ENCODE measurements at places on chromosomes 4 and X.

GRCh38 chr4:94698187-94698586 is 59.6 kb upstream of the BMPR1B start:
- no peak for DNase-seq

- no peak for DNase-seq
Observed at GRCh38 chr4:61605984-61606383, 405.9 kb downstream of the ADGRL3 start.

- no peak for DNase-seq
Observed at GRCh38 chr4:102076622-102077021, 268.7 kb downstream of the SLC39A8 start.

GRCh38 chr4:155197757-155198156 is 10.7 kb upstream of the NPY2R start:
- no peak for DNase-seq

GRCh38 chr4:159023741-159024140 is 79.1 kb upstream of the RAPGEF2 start:
- no peak for DNase-seq

DNA sequence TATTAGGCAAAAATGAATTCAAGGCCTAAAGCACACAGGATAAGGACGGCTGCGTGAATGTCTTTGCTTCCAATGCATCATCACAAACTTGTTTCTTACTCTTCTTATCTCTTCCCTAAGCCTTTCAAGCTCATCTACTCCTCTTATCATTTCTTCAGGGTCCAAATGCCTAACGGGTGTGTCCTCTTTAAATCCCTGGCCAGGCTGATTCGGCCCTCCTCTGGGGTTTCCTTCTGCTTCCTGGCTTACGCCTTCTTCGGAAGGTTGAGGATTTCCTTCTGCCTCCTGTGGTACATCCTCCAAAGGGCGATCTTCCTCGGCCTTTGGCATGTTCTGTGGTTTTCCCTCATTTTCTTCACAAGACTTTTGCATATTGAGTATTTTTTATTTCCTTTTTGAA is 1.3 kb downstream of the TCEAL8 start:
- no peak for DNase-seq

DNA sequence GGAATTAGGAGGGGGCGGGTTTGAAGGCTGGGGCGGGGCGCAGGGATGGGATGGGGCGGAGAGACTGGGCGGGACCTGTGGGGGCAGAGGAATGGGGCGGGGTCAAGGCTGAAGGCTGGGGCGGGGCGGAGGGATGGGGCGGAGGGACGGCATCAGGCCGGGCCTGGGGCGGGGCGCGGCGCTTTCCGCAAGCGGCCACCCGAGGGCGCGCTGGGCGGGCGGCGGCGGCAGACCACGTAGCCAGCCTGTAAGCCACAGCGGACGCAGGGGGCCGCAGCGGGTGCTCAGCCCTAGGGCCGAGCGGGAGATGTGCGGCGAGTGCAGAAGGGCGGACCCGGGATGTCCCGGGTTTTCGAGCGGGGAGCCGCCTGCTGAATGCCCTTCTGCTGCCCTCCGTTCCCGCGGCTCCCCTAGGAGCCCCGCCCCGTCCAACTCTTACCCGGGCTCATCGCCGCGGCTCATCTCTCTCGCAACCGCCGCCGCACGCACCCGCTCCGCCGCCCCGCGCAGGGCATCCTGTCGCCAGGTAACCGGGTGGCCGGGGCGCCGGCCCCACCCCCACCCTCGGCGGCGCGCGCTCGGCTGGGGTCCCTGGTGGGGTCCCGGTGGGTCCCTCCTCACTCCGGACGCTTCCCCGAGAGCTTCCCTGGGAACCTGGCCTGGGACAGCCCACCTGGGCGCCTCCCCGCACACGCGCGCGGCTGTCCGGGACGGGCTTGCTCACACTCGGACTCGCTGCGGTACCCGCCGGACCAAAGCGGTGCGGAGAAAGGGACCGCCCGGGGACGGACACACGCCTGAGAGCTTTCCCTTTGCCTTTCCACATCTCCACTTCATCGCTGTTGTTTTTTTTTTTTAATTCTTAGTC is at the start of gene CCDC110:
Gene CCDC110 (minus strand): TSS at position 499 of the 868 bp plus-strand sequence. CDS start 50 bp downstream, at position 449.
- peak; percentile 77 for DNase-seq

- no peak for DNase-seq
Observed at GRCh38 chr4:103152381-103152780, 45.8 kb downstream of the CENPE start.

DNA sequence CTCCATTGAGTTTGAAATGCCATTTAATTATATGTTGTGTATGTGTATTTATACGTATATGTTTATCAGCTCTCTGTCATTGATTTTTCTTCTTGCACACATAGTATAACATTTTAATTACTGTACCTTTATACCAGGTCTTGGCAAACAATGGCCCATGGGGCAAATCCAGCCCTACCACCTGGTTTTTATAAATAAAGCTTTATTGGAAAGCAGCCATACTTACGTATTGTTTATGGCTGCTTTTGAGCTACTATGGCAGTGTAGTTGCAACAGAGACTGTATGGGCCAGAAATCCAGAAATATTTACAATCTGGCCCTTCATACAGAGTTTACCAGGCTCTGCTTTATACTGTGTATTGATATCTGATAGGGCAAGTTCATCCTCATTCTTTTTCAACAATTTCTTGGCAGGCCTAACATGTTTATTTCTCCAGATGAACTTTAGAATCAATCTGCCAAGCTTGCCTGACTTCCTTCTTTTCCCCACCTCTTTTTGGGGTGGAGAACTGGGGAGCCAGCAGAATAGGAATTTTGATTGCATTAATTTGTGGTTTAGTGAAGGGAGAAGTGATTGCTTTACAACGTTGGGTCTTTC is 15.8 kb downstream of the DCUN1D4 start:
- no peak for DNase-seq

DNA sequence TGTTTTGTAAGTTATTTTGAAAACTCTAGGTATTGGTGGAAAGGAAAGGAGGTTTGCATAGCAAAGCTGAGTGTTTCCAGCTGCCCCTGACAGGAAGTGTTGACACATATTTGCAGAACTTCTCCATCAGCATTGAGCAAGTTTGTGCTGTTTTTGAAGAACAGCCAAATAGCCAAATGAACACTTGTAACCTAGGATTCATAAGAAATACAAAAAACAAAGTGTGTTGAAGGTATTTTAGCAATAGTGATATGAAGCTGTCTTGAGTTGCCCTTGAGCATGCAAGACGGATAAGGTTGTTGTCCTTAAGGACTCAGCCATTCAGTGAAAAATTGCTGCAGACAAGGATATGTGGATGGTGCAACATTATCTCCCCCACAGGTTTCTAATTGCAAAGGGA is 68.3 kb upstream of the PGM2 start:
- DNase-seq, result no peak

DNA sequence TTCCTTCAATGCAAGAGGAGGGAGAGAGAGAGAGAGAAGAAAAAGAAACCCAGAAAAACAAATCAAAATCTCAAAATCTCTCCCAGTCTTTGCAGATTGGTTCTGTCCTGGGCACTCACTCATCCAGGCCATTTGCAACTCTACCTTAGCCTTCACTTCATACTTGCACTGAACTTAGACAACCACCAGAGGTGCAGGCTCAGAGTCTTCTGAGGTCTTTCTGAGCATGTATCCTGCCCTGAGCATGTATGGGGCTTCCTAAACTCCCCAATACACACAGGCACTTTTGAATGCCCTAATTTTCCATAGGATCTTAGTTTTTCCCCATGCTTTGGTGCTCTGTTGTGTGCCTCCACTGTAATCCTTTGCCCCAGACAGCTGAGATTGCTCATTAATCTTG is 2.9 kb downstream of the CFI start:
- no peak for DNase-seq

DNA sequence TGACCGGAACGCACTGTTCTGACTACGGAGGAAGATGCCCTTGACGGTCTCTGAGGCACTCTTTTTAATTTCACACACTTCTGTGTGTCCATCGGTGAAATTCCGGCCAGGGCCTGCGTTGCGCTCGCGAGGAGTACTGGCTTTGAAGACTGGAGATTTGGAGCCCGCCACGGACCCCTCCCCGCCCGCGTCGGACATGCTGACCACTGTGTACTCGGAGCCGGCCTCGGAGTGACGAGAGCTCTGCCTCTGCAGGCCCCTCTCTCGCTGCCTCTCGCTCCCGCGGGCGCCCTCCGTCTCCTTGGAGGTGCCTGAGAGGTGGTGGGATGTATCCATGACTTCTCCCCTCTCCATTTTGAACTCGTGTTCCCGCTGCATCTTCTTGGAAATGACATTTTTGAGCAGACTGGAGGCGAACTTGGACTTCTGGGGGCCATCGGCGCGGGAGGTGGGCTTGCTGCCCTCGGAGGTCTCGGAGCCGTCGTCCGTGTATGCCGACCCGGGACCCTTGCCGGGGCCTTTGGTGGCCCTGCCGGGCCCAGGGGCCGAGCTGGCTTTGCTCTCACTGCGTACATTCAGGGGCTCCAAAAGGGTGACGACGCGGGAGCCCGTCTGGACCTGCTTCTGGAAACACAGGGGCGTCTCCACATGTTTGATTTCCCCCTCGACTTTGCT is 5.7 kb downstream of the C4orf54 start:
- no peak for DNase-seq

GRCh38 chrX:6279277-6279909 is 50.7 kb upstream of the NLGN4X start:
- no peak for DNase-seq

DNA sequence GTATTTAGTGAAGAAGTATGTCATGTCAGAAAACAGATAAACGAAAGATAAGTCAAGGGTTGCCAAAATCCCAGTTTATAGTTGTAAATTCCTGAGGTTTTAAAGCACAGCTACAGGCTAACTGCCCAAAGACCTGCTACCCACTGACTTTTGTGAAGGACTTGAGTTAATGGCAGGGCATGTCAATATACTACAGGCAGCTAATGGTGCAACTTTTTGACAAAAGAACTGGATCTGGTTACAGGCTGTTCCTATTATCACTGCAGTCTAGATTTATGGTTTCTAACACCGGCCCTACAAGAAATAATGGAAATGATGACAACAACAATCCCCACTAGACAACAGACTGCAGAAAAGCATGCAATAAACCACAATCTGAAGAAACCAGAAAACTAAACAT is 6.4 kb downstream of the SCML2 start:
- DNase-seq, result no peak

DNA sequence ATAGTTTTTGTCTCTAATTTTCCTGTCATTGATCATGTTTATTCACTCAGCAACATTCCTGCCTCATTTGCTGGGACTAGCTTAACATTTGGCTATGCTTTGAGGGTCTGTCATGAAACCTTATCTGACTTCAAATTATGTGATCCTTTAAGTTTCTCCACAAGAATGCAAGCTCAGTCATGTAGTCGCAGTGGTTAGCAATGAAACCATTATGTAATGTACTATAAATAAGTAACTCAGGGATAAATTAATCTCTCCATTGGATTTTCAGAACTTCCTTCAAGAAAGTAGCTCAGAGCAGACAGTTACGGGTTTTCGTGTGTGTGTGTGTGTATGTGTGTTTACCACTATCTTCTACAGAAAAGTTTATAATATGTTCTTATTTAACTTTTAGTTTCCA is 993.6 kb downstream of the ADGRL3 start:
- no peak for DNase-seq

DNA sequence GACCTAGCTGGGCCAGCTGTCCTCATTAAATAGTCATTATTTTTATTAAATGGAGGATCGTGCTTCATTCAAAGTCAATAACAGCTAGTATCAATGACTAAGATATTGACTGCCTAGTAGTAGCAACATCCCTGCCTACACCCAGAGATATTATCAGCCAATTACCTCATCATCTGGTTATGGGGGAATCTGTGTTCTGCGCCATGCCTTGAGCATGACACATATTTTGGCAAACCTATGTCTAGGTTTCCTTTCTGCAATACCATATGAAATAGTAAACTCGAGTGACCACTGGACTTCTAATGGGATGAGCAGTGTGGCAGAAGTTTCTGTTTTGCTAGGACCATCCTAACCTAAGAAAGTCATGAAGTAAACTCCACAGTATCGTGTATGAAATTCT is 50.0 kb upstream of the AADAT start:
- DNase-seq, result no peak

DNA sequence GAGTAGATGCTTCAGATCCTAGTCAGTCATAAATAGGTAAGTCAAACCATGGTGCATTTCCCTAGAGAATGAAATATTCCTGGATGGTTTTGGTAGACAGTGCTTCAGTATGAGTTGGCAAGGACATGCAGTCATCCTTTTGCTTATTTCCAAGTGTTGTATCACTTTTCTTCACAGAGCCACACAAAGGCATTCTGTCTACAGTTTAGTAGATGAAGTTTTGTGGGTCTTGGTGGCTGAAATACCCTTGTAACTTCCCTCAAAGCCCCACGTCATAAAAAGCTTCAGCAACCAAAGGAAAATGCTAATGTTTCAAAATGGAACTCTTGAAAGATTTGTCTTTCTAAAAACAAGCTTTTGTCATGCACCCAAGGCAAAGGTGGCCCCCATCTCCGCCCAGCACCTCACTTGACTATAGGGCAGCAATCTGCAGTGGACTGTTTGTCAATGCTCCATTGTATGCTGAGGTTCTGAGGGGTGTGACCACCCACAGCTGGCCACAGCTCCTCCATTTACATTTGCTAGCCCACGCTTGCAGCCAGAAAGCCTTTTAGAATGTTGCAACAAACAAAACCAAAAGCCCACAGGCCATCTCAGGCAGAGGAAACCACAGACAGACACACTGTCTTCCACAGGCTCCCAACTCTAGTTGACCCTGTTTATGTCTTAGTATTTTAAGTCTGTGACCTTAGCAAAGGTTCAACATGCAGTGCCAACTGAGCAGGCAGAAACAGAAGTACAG is 87.1 kb upstream of the FAM9C start:
- no peak for DNase-seq

DNA sequence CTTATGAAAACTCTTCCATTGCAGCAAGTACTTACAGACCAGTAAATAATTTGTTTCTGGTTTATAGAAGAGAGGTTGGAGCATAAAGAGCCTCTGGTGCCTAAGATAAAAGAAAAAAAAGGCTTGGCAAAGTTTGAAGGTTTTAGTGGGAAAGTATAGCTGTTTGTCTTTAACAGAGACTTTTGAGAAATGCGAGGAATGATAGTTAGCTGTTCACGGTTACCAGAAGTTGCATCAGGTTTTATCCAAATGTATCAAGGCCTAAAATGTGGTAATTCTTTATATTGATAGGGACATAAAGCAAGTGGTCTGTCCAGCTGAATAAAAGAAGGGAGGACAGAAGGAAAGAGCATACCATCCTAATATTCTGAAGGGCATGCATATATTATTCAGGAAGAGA is 29.3 kb downstream of the RAP1GDS1 start:
- no peak for DNase-seq

DNA sequence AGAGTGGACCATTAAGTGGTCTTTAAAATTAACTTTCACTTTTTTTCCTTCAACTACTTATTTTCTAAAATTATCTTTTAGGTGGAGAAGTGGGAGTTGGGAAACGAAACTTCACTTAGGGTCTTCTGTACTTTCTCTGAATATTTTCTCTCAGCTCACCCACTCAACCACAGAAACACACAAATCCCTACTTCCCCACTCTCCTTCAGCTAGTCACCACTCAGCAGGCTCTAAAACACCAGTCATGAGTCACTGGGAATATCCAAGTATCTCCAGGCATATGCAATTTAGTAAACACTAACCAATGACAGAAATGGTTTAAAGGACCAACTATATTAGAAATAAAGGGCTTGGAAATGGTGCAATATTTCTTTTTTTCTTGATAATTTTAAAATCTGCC is 153.0 kb upstream of the RPS6KA6 start:
- no peak for DNase-seq

Data from activated naive CD8-positive, alpha-beta T cell treated with anti-CD3 and anti-CD28 coated beads, Interleukin-2, amount 50 U/mL, for 16 hours (primary cell).